ENCODE measurements at places on chromosomes 11 and 22. TPM values are rescaled to one million over a fixed set of nuclear protein-coding genes. Genes with fewer than 3 reads are reported as not detected.

Gene SULT4A1
- not detected for total RNA-seq

Gene RASD2
- not detected for total RNA-seq

Gene MYRF
- 3.1 TPM for total RNA-seq

Gene OR52A1
- not detected for total RNA-seq

Gene CHRM1
- total RNA-seq: 0.30 TPM

Gene DLG2
- 1.1 TPM for total RNA-seq

Gene FGF3
- total RNA-seq: not detected

Gene TH
- not detected for total RNA-seq

Gene CDCA5
- 61.9 TPM for total RNA-seq

Gene FXYD2
- not detected for total RNA-seq

Gene CD3D
- total RNA-seq: not detected

Gene GNB1L
- 9.8 TPM for total RNA-seq

Gene APOL3
- total RNA-seq: 1.5 TPM

Gene OR4P4
- total RNA-seq: not detected

Gene YPEL1
- 0.48 TPM for total RNA-seq

Gene WDR74
- 215 TPM for total RNA-seq

Gene MYBPC3
- total RNA-seq: not detected

Gene OLFML1
- not detected for total RNA-seq

Gene CHKA
- total RNA-seq: 16.0 TPM

Gene IGSF9B
- total RNA-seq: 7.0 TPM

Gene SERPING1
- total RNA-seq: not detected

Gene ADM2
- total RNA-seq: 7.4 TPM

Gene ST14
- 0.11 TPM for total RNA-seq

Gene RIC3
- total RNA-seq: not detected
